Spleen (tissue), 13 donors: ENCODE measurements at places on chromosomes 5 and 9. TPM values are rescaled to one million over a fixed set of nuclear protein-coding genes. Genes with fewer than 3 reads are reported as not detected.

Gene PCDHGB2
- polyA plus RNA-seq, result 0.09 TPM

Gene ADRA1B
- 0.65 TPM for polyA plus RNA-seq

- H3K4me1 ChIP-seq, result peaks cover 10% of the 10 kb centered on the region
- DNase-seq, result no peak
- H3K27me3 ChIP-seq, result no peaks in the 10 kb centered on the region
- no peak overlapping the region for H3K4me3 ChIP-seq
- no peak overlapping the region for H3K27ac ChIP-seq
- no peaks in the 10 kb centered on the region for H3K36me3 ChIP-seq
Observed at GRCh38 chr5:53001541-53001940, 12.4 kb downstream of the ITGA2 start.

Gene IFNK
- polyA plus RNA-seq, result not detected

- no peaks in the 10 kb centered on the region for H3K4me1 ChIP-seq
- no peaks in the 10 kb centered on the region for H3K27me3 ChIP-seq
- no peak for DNase-seq
- H3K36me3 ChIP-seq, result no peaks in the 10 kb centered on the region
Observed at GRCh38 chr5:33691856-33692255, 199.9 kb downstream of the ADAMTS12 start.

GRCh38 chr5:116421080-116421629 is 153.5 kb downstream of the SEMA6A start:
- H3K27ac ChIP-seq, result no peak overlapping the region
- no peaks in the 10 kb centered on the region for H3K4me1 ChIP-seq
- DNase-seq, result no peak
- no peak overlapping the region for H3K4me3 ChIP-seq
- no peaks in the 10 kb centered on the region for H3K27me3 ChIP-seq
- peaks cover 26% of the 10 kb centered on the region for H3K36me3 ChIP-seq

DNA sequence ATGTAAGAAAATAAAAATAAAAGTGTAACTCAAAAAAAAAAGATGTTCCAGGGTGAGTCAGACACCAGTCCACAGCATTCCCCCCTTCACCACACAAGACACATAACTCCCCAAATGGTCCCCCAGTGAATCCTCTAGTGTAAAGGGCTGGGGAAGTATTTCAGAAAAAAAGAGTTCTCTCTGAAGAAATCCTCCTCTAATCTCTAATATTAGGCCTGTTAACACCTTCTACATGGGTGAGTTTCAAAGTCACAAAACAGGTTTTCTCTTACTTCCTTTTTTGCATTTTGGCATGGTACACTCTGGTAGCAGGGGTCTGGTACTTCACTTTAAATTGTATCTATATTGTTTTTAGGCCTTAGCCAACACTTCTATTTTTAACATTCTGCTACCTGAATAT is 28.2 kb downstream of the RNF145 start:
- no peaks in the 10 kb centered on the region for H3K27me3 ChIP-seq
- DNase-seq, result no peak
- peak overlapping the region; percentile 16 for H3K27ac ChIP-seq
- H3K4me1 ChIP-seq, result peaks cover 71% of the 10 kb centered on the region
- no peaks in the 10 kb centered on the region for H3K36me3 ChIP-seq

Gene GRM6
- polyA plus RNA-seq, result not detected

Gene TAF11L13
- polyA plus RNA-seq, result not detected

Gene C5orf52
- not detected for polyA plus RNA-seq

GRCh38 chr5:14142827-14143545 is at the start of gene TRIO:
Gene TRIO (plus strand): TSS chr5:14143342. CDS start chr5:14143726, 384 bp downstream.
- H3K27ac ChIP-seq, result peak within 1 kb of the TSS; percentile 88
- H3K27me3 ChIP-seq, result peaks cover 13% of the 10 kb centered on the region
- peak; percentile 95 for DNase-seq
- peak within 1 kb of the TSS; percentile 76 for H3K4me3 ChIP-seq
- peaks cover 52% of the 10 kb centered on the region for H3K4me1 ChIP-seq

GRCh38 chr9:93948441-93949072 is 6.6 kb downstream of the BARX1 start:
- no peaks in the 10 kb centered on the region for H3K36me3 ChIP-seq
- DNase-seq, result no peak
- peaks cover 75% of the 10 kb centered on the region for H3K4me1 ChIP-seq
- no peak overlapping the region for H3K4me3 ChIP-seq

- H3K27me3 ChIP-seq, result no peaks in the 10 kb centered on the region
- DNase-seq, result no peak
- H3K4me1 ChIP-seq, result peaks cover 4% of the 10 kb centered on the region
- H3K36me3 ChIP-seq, result no peaks in the 10 kb centered on the region
Observed at GRCh38 chr5:143156086-143156485, 247.4 kb downstream of the NR3C1 start.

- H3K27ac ChIP-seq, result no peak overlapping the region
- H3K4me3 ChIP-seq, result no peak overlapping the region
- no peaks in the 10 kb centered on the region for H3K36me3 ChIP-seq
- peaks cover 21% of the 10 kb centered on the region for H3K4me1 ChIP-seq
- peak; percentile 69 for DNase-seq
Observed at GRCh38 chr5:179227580-179228311, 117.5 kb downstream of the ADAMTS2 start.

- no peak overlapping the region for H3K4me3 ChIP-seq
- no peaks in the 10 kb centered on the region for H3K4me1 ChIP-seq
- no peaks in the 10 kb centered on the region for H3K36me3 ChIP-seq
- H3K27ac ChIP-seq, result no peak overlapping the region
- DNase-seq, result no peak
Observed at GRCh38 chr9:116207371-116208111, 54.0 kb downstream of the PAPPA start.

- H3K27me3 ChIP-seq, result peaks cover 7% of the 10 kb centered on the region
- H3K36me3 ChIP-seq, result no peaks in the 10 kb centered on the region
- DNase-seq, result no peak
- H3K27ac ChIP-seq, result no peak overlapping the region
- peaks cover 5% of the 10 kb centered on the region for H3K4me1 ChIP-seq
Observed at GRCh38 chr5:136025900-136026299, 2.9 kb upstream of the TGFBI start.
